ENCODE measurements at places on chromosomes 12 and 14.

DNA sequence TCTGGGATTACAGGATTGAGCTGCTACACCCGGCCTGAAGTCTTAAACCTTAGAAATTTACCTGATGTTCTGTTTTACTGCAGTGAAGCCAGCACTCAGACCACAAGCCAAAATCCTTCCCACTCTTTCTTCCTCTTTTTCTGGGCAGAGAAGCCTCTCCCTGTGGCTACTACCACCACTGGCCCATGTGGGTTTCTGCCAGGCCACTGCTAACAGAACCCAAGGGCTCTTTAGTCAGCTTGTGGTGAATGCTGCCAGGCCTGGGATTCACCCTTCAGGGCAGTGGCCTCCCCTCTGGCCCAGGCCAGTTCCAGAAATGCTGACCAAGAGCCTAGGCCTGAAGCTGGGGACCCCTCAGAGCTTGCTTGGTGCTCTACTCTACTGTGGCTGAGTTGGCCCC lies 35.3 kb downstream of the GAS2L3 start:
- no peak for DNase-seq

DNA sequence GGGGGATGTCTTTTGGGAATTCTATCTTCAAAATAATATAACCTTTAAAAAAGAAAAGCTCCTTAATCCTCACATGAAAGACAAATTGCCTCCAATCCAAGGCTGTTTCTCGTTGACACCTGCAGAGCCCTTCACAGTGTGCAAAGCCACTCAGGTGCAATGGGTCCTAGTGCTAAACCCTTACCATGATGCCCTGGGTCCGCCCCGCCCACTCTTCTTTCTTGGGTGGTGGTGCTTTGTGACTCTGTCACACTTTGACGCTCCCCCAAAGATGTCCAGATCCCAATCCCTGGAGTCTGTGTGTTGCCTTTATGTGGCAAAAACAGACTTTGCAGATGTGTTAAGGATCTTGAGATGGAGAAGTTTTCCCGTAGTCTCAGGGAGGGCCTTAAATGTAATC lies 29.7 kb downstream of the CLMN start:
- DNase-seq, result no peak

- DNase-seq, result no peak
Observed at GRCh38 chr12:39294715-39295114, 148.2 kb downstream of the KIF21A start.

- no peak for DNase-seq
Observed at GRCh38 chr12:88144037-88144436, 1.9 kb downstream of the TMTC3 start.

DNA sequence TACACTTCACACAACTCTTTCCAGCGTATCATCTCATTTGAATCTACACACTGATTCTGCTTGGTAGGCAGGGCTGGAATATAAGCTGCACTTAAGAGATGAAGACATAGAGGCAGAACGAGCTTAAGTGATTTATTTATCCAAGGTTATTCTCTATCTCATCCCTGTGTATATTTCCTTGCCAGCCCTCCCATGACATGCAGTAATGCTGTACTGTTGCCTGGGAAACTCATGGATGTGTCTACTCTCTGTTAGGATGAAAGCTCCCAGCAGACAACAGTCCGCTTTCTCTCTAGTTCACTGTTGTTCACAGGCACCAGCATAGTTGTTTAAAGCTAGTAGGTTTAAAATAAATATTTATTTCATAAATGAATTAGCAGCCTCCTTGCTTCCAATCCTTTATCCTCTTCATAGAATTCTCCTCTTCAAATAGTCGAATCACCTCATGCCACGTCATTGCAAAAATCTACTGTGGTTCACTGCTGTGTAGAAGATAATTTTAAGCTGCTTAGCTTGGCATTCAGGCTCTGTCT lies 25.4 kb downstream of the FGF6 start:
- no peak for DNase-seq

DNA sequence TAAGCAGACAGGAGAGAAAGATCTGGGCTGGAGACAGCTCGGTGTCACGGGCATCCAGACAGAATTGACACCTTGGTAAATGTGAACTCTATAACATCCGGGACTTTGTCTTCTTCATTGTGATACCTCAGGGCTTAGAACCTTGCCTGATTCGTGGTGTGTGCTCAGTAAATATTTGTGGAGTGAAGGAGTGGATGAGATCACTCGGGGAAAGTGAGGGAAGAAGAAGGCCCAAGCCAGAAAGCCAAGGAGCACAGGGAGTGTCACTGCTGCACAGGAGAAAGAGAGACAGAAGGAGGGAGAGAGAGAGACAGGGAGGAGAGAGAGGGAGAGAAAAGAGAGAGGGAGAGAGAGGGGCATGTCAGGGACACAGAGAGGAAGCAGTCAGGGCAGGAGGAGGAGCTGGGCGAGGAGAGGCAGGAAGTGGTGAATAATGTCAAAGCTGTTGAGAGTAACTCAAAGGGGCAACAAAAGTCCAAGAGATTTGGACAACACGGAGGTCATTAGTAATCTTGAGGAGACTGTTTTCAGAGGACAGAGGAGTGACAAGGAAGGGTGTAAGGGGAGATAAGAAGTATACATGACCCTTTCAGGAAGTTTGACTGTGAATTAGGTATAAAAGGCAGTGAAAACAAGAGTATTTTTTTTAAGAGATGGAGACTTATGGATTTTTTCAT lies 141.6 kb upstream of the MAX start:
- DNase-seq, result no peak

- DNase-seq, result no peak
Observed at GRCh38 chr12:11798006-11798708, 148.7 kb downstream of the ETV6 start.

DNA sequence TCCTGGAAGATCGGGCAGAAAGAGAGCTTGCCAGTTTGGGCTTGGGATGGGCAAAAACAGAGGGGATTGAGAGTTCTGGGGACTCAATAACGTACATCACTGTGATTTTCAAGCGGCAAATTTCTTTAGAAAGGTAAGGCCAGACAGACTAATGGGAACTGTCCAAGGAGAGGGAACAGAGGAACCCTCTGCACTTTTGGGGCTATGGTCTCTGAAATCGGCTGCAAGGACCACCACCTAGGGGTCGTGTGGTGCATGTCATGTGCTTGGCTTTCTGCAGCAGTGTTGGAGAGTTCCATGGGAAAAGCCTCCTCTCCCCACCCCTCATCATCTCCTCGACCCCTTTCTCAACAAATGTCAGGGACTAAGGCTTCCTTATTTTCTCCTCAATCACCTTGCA lies 79.6 kb downstream of the PPM1A start:
- DNase-seq, result no peak

All from activated T-helper 1 cell treated with anti-CD3 and anti-CD28 coated beads, Interleukin-2, amount 50 U/mL, for 16 hours (primary cell).